ENCODE measurements at places on chromosomes 3 and 15. TPM values are rescaled to one million over a fixed set of nuclear protein-coding genes. Genes with fewer than 3 reads are reported as not detected.
A peak's percentile ranks its signal among the peaks of the same experiment; 100 is the strongest.

- H3K4me1 ChIP-seq, result peaks cover 50% of the 10 kb centered on the region
- no peaks in the 10 kb centered on the region for H3K27me3 ChIP-seq
- no peak overlapping the region for H3K4me3 ChIP-seq
Measured at GRCh38 chr15:79967298-79968182, 3.5 kb downstream of the BCL2A1 start.

TPRG1 gene
- total RNA-seq, result not detected

- H3K4me3 ChIP-seq, result peak overlapping the region; percentile 65
- DNase-seq, result peak; percentile 6
- no peak overlapping the region for H3K27ac ChIP-seq
- H3K27me3 ChIP-seq, result no peaks in the 10 kb centered on the region
- H3K36me3 ChIP-seq, result no peaks in the 10 kb centered on the region
Measured at GRCh38 chr15:33068511-33068990, 126.0 kb downstream of the FMN1 start.

- H3K36me3 ChIP-seq, result no peaks in the 10 kb centered on the region
- H3K27ac ChIP-seq, result no peak overlapping the region
- H3K4me1 ChIP-seq, result no peaks in the 10 kb centered on the region
- no peak overlapping the region for H3K4me3 ChIP-seq
- no peak for DNase-seq
- H3K27me3 ChIP-seq, result no peaks in the 10 kb centered on the region
Measured at GRCh38 chr3:100580147-100580546, 29.3 kb upstream of the ADGRG7 start.

BFSP2 gene
- not detected for total RNA-seq

- H3K36me3 ChIP-seq, result no peaks in the 10 kb centered on the region
- 0 out of 2 replicates have a peak, but pooled peaks cover 5% of the 10 kb centered on the region for H3K4me1 ChIP-seq
- no peaks in the 10 kb centered on the region for H3K27me3 ChIP-seq
- no peak overlapping the region for H3K4me3 ChIP-seq
- no peak for DNase-seq
Measured at GRCh38 chr3:195566797-195567196, 16.9 kb downstream of the APOD start.

SPTBN5 gene
- 0.07 TPM for total RNA-seq

TIMP4 gene
- total RNA-seq, result 0.07 TPM

- no peak overlapping the region for H3K4me3 ChIP-seq
- DNase-seq, result no peak
- H3K27ac ChIP-seq, result no peak overlapping the region
- 0 out of 3 replicates have a peak, but pooled peaks cover 6% of the 10 kb centered on the region for H3K27me3 ChIP-seq
Measured at GRCh38 chr3:119257654-119258410, 17.2 kb upstream of the B4GALT4 start.

FGF7 gene
- total RNA-seq, result not detected

GRCh38 chr15:77722759-77723460 lies 90.2 kb upstream of the LINGO1 start:
- H3K36me3 ChIP-seq, result no peaks in the 10 kb centered on the region

SERPINI2 gene
- not detected for total RNA-seq

TM4SF4 gene
- total RNA-seq, result 0.95 TPM

PROK2 gene
- total RNA-seq, result not detected

DNA sequence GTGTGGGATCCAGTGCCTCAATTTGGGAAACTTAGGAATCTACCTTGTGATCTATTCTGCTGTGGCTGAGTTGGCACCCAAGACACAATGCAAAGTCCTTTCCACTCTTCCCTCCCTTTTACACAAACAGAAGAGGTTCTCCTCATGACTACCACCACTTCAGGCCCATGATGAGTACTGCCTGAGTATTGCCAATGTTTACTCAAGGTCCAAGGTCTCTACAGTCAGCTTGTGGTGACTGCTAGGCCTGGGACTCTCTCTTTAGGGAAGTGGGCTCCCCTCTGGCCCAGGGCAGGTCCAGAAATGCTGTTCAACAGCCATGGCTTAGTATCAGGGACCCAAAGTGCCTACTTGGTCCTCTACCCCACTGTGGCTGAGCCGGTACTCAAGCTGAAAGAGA lies 56.8 kb upstream of the PEX5L start:
- peaks cover 8% of the 10 kb centered on the region for H3K4me1 ChIP-seq
- no peak overlapping the region for H3K27ac ChIP-seq
- peak; percentile 32 for DNase-seq
- no peak overlapping the region for H3K4me3 ChIP-seq
- H3K27me3 ChIP-seq, result no peaks in the 10 kb centered on the region
- H3K36me3 ChIP-seq, result no peaks in the 10 kb centered on the region

GRCh38 chr3:127174715-127175140 lies 18.2 kb upstream of the PRR23E start:
- H3K4me3 ChIP-seq, result no peak overlapping the region
- no peak overlapping the region for H3K27ac ChIP-seq
- no peaks in the 10 kb centered on the region for H3K4me1 ChIP-seq
- H3K27me3 ChIP-seq, result peaks cover 14% of the 10 kb centered on the region
- H3K36me3 ChIP-seq, result no peaks in the 10 kb centered on the region

DNA sequence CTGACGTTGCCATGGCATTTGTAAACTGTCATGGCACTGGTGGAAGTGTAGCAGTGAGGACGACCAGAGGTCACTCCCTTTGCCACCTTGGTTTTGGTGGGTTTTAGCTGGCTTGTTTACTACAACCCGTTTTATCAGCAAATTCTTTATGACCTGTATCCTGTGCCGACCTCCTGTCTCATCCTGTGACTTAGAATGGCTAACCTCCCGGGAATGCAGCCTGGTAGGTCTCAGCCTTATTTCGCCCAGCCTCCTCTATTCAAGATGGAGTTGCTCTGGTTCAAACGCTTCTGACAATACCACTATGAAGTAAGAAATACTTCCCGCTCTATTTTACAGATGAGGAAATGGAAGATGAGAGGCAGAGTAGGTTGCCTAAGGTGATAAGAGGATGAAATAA lies 16.6 kb downstream of the PAQR9 start:
- no peak overlapping the region for H3K4me3 ChIP-seq
- no peak overlapping the region for H3K27ac ChIP-seq
- no peak for DNase-seq
- no peaks in the 10 kb centered on the region for H3K36me3 ChIP-seq
- H3K27me3 ChIP-seq, result no peaks in the 10 kb centered on the region

GRCh38 chr3:38985981-38986380 lies 65.8 kb downstream of the SCN11A start:
- DNase-seq, result no peak
- H3K36me3 ChIP-seq, result no peaks in the 10 kb centered on the region
- H3K27ac ChIP-seq, result no peak overlapping the region
- H3K27me3 ChIP-seq, result peaks cover 30% of the 10 kb centered on the region
- H3K4me1 ChIP-seq, result no peaks in the 10 kb centered on the region
- no peak overlapping the region for H3K4me3 ChIP-seq

- no peak overlapping the region for H3K27ac ChIP-seq
- no peak for DNase-seq
- H3K27me3 ChIP-seq, result no peaks in the 10 kb centered on the region
- no peaks in the 10 kb centered on the region for H3K36me3 ChIP-seq
- H3K4me1 ChIP-seq, result peaks cover 14% of the 10 kb centered on the region
Measured at GRCh38 chr15:66078929-66079275, 174.6 kb downstream of the MEGF11 start.

DNA sequence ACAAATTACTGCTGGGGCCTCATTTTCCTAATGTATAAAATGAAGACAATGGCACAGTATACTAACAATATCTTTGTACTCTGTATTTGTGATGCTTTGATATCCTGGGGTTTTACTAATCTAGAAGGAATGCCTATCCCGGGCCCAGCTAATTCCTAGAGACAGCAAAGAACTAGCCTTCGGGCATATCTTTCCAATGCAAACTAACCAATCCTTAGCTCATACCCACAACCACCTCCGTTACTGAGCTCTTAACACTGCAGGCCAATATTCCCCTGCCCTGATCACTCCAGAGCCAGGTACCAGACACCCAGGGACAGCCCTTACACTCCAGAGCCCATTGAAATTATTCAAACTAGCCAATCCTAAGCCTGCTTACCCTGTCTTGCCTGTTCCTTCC lies 309.0 kb downstream of the ULK4 start:
- no peak overlapping the region for H3K27ac ChIP-seq
- H3K4me1 ChIP-seq, result no peaks in the 10 kb centered on the region
- no peaks in the 10 kb centered on the region for H3K27me3 ChIP-seq
- no peak for DNase-seq
- H3K4me3 ChIP-seq, result no peak overlapping the region
- no peaks in the 10 kb centered on the region for H3K36me3 ChIP-seq

DNA sequence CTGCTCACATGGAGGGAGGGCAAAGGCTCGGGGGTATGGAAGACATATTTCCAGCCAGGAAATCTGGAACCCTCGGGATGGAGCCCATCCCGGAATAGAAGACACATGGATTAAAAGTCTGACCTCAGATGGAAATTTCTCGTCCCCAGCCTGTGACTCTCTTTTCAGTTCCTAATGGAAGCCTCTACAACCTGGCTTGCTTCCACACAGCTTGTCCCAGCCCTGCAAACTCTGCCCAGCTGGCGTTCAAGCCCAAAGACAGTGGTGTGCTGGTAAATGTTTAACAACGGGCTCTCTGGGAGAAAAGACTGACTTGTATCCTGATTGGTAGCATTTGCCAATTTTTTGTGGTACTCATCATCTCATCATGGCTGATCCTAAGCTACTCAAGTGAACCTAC lies 35.6 kb upstream of the TLE3 start:
- DNase-seq, result no peak
- peaks cover 83% of the 10 kb centered on the region for H3K27me3 ChIP-seq

ARHGAP31 gene
- total RNA-seq, result not detected

DNA sequence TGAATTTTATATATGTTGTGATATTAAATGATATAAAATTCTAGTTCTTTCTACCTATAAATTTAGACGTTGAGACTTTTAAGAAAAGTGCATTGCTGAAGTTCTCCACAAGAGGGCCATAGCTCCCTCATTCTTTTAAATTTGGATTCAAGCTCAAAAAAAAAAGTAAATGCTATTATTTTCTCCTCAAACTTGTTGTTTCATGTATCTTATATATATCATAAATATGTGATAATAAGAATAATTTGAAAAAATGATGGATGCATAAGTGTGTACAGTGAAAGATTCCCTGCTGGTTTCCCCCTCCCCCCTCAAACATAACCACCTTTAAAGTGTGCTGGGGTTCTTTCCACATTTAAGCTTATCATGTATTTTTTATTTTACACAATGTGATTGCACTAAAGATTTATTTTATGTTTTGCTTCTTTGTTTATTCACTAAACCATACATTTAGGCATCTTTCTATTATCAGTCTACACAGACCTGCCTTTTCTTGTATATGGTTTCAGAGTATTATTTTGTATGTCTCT lies 769.4 kb upstream of the GOLIM4 start:
- no peak overlapping the region for H3K4me3 ChIP-seq
- no peaks in the 10 kb centered on the region for H3K36me3 ChIP-seq
- no peaks in the 10 kb centered on the region for H3K27me3 ChIP-seq
- H3K4me1 ChIP-seq, result peaks cover 87% of the 10 kb centered on the region
- no peak overlapping the region for H3K27ac ChIP-seq

GRCh38 chr3:159760046-159760445 lies 228.6 kb upstream of the IL12A start:
- no peak overlapping the region for H3K4me3 ChIP-seq
- H3K36me3 ChIP-seq, result no peaks in the 10 kb centered on the region
- H3K4me1 ChIP-seq, result peaks cover 11% of the 10 kb centered on the region
- no peak for DNase-seq

SLC2A2 gene
- 19.5 TPM for total RNA-seq

ATP11B gene
- total RNA-seq, result 19.2 TPM

- peaks cover 5% of the 10 kb centered on the region for H3K36me3 ChIP-seq
- peaks cover 29% of the 10 kb centered on the region for H3K4me1 ChIP-seq
- no peak for DNase-seq
- H3K4me3 ChIP-seq, result no peak overlapping the region
- H3K27ac ChIP-seq, result no peak overlapping the region
Measured at GRCh38 chr3:71018799-71019198, 564.7 kb downstream of the FOXP1 start.

EFCC1 gene
- not detected for total RNA-seq

DNA sequence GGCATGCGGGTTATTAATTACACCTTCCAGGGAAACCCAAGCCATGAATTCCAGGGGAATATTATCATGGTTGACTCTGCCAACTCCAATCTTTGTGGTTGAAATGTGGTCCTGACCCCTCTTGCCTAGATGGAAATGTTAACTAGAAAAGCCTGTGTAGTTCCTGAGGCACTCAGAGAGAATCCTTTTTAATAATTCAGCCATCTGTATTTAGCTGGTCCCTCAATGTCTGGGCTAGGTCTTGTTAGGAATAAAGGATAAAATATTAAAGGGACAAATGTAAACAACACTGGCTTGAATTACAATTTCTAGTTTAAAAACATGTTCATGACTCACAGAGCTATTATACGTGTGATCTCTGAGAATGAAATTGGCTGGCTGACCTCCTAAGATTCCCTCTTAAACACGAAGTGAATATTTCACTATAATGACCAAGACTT lies 435.2 kb upstream of the SUCLG2 start:
- H3K27me3 ChIP-seq, result no peaks in the 10 kb centered on the region
- no peak overlapping the region for H3K4me3 ChIP-seq
- H3K4me1 ChIP-seq, result no peaks in the 10 kb centered on the region
- H3K27ac ChIP-seq, result no peak overlapping the region
- H3K36me3 ChIP-seq, result no peaks in the 10 kb centered on the region

TSEN2 gene
- total RNA-seq, result 16.4 TPM

DNA sequence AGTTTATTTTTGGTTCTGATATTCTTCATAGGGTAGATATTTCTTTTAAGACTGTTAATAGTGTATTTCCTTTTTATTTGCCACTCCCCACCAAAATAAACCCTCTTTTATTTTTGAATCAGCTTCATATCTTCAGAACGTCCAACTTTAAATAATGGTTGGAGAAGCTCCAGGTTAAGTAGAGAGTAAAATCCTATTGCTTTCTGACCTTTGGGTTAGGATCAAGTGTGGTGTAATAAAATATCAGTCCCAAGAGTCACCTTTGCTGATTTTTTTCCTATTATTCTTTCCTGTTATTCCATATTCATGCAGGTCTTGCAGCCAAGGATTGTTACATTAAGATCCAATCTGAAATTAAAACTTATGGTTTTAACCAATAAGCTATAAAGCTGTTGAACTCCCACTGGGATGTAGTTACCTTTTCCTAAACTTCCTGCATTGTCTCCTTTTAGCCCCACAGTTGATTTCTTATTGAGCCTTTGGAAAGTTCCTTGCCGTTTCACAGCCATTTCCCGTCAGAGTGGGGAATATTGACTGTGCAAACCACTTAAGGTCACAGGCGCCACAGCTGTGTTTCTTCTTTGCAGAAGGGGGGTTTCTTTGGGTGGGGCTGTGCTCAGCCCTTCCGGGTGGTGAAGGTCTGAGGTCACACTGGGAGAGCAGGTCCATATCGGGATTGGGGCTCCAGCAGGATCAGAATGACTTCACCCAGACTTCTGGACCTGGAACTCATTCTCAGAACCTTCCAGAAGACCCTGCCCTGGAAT lies 287.3 kb upstream of the CTDSPL start:
- no peaks in the 10 kb centered on the region for H3K36me3 ChIP-seq
- H3K4me3 ChIP-seq, result no peak overlapping the region
- no peak overlapping the region for H3K27ac ChIP-seq
- H3K4me1 ChIP-seq, result no peaks in the 10 kb centered on the region

Data from HepG2 (cell line).